Activated T-helper 2 cell treated with anti-CD3 and anti-CD28 coated beads, Interferon-gamma antibody, Interleukin-2, Interleukin-4, amounts not matched to agents 10 μg/mL and 5 μg/mL and 100 μg/mL, durations not matched to agents 14 hours and 24 hours and 36 hours (primary cell): ENCODE measurements at places on chromosomes 12 and 14. TPM values are rescaled to one million over a fixed set of nuclear protein-coding genes. Genes with fewer than 3 reads are reported as not detected.
A peak's percentile ranks its signal among the peaks of the same experiment; 100 is the strongest.

The AMIGO2 gene
- total RNA-seq, result 10.7 and 11.1 TPM in 2 replicates

The TAS2R10 gene
- not detected in 2 replicates for total RNA-seq

- H3K27me3 ChIP-seq, result peaks cover 43% of the 10 kb centered on the region
- no peaks in the 10 kb centered on the region for H3K36me3 ChIP-seq
- peak within 1 kb of the TSS; percentile 43 for H3K4me3 ChIP-seq
- DNase-seq, result no peak
Measured at GRCh38 chr14:88323086-88323522, at the start of gene KCNK10. TSS of gene KCNK10 (minus strand) at chr14:88323269. CDS start at chr14:88322798, 471 bp downstream.

GRCh38 chr12:78269620-78270019 lies 438.9 kb downstream of the NAV3 start:
- no peak overlapping the region for H3K27ac ChIP-seq
- no peak for DNase-seq
- H3K36me3 ChIP-seq, result no peaks in the 10 kb centered on the region
- no peak overlapping the region for H3K4me3 ChIP-seq
- H3K27me3 ChIP-seq, result no peaks in the 10 kb centered on the region

- no peak overlapping the region for H3K4me3 ChIP-seq
- peaks cover 69% of the 10 kb centered on the region for H3K36me3 ChIP-seq
- DNase-seq, result no peak
- no peak overlapping the region for H3K27ac ChIP-seq
- no peaks in the 10 kb centered on the region for H3K27me3 ChIP-seq
Measured at GRCh38 chr12:7142809-7143465, 12.8 kb downstream of the CLSTN3 start.

DNA sequence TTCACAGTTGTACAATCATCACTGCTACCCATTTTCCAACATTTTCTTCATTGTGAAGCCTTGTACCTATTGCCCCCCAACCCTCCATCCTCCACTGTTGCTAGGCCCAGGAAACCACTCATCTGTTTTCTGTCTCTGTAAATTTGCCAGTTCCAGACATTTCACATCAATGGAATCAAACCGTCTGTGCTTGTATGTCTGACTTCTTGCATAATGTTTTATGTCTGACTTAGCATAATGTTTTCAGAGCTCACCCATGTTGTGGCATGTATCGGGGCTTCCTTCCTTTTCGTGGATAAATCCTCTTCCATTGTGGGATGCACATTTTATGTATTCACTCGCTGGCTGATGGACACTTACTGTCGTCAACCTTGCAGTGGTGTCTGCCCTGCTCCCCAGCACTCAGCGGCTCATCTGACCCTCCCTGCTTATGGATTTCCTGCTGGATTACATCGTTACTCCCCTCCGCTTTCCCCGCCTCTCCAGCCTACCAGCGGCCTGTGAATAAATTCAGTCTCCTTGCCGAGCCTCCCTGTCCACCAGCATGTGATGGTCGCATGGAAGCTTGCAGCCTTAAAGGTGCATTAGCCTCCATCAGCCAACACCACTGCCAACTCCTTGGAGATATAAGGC lies 727.6 kb upstream of the TMEM132C start:
- DNase-seq, result no peak
- H3K27ac ChIP-seq, result no peak overlapping the region

The TAS2R50 gene
- 1.0 and 1.1 TPM in 2 replicates for total RNA-seq

- H3K4me3 ChIP-seq, result peak overlapping the region; percentile 63
- no peak overlapping the region for H3K27ac ChIP-seq
- peaks cover 29% of the 10 kb centered on the region for H3K27me3 ChIP-seq
- H3K36me3 ChIP-seq, result no peaks in the 10 kb centered on the region
- H3K4me1 ChIP-seq, result peaks cover 9% of the 10 kb centered on the region
Measured at GRCh38 chr14:103848175-103849077, 1.1 kb upstream of the PPP1R13B start.

The DDX23 gene
- total RNA-seq, result 114 and 124 TPM in 2 replicates

DNA sequence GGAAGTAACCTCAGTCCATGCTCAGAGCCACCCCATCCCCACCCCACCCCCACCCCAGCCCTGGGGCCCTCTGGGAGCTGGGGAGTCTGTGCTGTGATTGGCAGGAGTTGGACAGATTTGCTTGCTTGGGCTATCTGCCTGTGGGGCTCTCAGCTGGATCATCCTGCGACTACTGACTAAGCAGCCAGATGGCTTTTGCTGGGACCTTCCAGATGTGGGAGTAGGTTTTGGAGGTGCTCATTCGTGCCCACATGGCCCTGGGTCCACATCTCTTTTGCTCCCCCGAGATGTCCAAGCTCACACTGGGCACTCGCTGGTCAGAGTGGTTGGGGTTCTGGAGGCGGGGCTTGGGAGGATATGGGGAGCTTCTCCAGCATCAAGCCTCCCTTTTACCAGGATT lies 138.9 kb downstream of the TSPAN9 start:
- no peaks in the 10 kb centered on the region for H3K36me3 ChIP-seq
- H3K4me1 ChIP-seq, result no peaks in the 10 kb centered on the region
- H3K27ac ChIP-seq, result no peak overlapping the region
- no peaks in the 10 kb centered on the region for H3K27me3 ChIP-seq

The SLC7A8 gene
- total RNA-seq, result 5.3 and 5.4 TPM in 2 replicates

The ABHD4 gene
- 9.2 and 10.8 TPM in 2 replicates for total RNA-seq

DNA sequence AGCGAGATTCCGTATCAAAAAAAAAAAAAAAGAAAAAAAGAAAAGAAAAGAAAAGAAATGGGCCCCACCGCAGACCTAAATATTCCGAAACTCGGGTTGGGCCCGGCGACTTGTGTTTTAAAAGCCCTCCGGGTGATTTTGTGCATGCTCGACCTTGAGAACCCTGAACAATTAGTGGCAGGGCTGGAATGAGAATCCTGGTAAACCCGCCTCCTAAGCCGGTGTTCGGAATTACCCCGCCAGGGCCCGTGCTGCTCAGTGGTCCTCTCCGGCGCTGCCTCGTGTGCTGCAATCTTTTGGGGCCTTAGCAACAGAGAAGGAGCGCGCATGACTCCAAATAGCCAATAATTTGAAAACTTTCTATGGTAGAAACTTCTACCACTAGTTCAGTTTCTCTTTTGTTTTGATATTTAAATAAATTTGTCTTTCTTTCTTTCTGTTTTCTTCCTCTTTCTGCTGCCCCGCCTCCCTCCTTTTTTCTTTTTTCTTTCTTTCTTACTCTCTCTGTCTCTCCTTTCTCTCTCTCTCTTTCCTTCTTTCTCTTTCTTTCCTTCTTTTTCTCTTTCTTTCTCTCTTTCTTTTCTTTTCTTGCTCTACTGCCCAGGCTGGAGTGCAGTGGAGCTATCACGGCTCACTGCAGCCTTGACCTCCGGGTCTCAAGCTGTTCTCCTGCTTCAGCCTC lies 1.5 kb upstream of the GALNT6 start:
- DNase-seq, result no peak
- peak overlapping the region; percentile 69 for H3K27ac ChIP-seq
- no peaks in the 10 kb centered on the region for H3K36me3 ChIP-seq
- H3K27me3 ChIP-seq, result peaks cover 2% of the 10 kb centered on the region
- peak overlapping the region; percentile 80 for H3K4me3 ChIP-seq
- peaks cover 67% of the 10 kb centered on the region for H3K4me1 ChIP-seq
